HT1080 (cell line): ENCODE measurements at places on chromosomes 16 and 17.

GRCh38 chr17:20121359-20122253 is 112.4 kb downstream of the SPECC1 start:
- peak; percentile 68 for DNase-seq

DNA sequence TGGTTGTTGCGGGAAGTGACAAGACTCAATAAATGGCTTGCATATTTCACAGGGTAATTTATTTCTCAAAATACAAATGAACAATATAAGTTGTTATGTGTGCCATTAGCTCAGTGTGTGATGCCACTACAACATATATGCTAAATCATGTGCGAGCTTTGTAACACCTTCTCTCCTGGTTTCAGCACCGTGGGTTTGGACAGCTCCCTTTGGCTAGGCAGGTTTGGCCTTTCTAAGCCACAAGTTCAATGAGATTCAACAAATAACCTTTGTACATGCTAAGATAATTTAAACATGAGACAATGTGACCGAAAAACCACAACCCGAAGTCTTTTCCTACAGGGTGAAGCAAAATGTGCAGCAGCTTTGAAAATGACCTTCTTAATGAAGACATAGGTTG is 563.9 kb downstream of the TMEM114 start:
- peak; percentile 5 for DNase-seq

DNA sequence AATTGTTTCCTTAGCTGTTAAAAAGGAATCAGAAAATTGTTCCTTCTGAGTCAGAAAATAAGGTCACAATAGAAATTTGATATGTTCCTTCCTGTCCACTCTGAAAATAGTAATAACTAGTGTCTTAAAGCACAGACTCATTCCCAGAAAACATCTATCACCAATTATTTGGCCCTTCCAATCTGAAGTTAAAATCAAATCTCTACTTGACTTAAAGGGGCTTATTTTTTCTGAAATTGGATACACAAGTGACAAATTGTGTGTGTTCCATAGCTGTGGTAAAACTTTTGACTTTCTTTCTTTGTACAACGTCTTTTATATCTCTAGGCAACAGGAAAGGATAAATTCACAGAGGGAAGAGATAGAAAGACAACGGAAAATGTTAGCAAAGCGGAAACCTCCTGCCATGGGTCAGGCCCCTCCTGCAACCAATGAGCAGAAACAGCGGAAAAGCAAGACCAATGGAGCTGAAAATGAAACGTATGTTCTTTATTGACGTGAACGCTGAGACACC is 54.5 kb upstream of the MRC2 start:
- peak; percentile 43 for DNase-seq

GRCh38 chr17:30104575-30105339 is 11.9 kb upstream of the NSRP1 start:
- DNase-seq = peak; percentile 73

DNA sequence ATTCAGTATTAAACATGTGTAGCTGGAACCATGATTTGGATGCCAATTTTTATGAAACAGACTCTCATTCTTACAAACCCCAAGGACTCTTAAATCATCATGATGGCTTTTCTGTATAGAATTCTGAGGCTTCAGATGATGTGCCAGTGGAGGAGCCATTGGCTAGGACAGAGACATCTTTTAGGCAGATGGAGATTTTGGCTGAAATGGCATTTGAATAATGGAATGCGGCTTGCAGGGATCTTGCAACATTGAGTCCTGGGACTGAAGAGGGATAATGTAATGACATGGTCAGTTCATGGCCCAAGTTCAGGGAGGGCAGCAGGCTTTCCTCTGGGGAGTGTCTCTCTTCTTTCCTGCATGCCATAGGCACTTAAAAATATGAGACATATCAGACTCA is 172.4 kb downstream of the ABCA8 start:
- DNase-seq = no peak

GRCh38 chr17:70110443-70110880 is 35.4 kb downstream of the KCNJ16 start:
- DNase-seq = no peak

DNA sequence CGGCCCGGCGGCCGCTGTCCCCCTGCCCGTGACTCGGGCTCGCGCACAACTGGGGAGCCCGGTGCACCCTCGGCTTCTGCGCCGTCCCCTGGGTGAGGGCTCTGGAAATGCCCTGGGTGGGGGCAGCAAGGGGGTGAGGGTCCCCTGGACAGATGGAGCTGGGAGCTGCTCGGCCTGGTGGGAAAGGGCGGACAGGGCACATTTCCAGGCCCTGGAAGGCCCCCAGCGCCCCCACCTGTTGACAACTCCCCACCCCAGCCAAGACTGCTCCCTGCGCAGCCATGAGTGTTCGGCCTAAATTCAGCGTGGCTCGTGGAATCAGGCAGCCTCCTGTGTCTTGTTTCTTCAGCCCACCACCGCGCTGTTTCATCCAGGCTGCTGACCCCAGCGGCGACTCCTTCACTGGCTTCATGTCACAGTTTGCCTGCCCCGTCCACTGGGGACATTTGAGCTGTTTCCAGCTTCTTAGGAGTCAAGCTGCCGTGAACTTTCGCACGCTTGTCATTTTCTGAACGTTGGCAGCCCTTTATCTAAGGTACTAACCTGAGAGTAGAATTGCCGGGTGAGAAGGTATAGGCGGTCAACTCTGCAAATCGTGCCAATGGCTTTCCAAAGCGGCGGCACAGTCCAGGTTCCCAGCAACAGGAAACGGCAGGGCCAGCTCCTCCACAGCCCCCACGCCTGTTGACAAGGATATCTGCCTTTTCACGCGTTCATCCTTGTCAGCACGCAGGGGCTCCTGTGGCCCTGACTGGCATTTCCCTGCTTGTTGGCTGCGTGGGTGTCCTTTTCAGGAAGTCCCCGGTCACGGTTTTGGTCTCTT is 895 bp downstream of the UTS2R start:
- no peak for DNase-seq

GRCh38 chr16:88534638-88535190 is 35.5 kb upstream of the ZC3H18 start:
- DNase-seq = no peak

GRCh38 chr16:88725609-88726407 is 19.5 kb downstream of the CTU2 start:
- no peak for DNase-seq

DNA sequence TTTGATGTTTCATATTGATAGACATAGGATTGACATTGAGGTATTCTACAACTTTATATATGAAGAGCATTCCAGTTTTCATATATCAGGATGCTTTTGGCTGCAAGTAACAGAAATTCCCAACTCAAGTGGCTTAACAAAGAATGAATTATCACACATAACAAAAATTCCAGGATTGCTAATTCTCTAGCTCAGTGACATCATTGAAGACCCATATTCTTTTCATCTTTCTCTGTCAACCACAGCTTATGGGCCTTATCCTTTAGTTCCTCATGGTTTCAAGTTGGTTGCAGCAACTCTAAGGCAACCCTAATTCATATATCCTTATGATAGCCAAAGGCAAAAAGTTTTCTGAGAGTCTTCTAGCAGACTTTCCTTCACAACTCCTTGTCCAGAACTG is 91.5 kb upstream of the HAS3 start:
- no peak for DNase-seq

- no peak for DNase-seq
Observed at GRCh38 chr16:78072275-78072674, 27.2 kb upstream of the WWOX start.

DNA sequence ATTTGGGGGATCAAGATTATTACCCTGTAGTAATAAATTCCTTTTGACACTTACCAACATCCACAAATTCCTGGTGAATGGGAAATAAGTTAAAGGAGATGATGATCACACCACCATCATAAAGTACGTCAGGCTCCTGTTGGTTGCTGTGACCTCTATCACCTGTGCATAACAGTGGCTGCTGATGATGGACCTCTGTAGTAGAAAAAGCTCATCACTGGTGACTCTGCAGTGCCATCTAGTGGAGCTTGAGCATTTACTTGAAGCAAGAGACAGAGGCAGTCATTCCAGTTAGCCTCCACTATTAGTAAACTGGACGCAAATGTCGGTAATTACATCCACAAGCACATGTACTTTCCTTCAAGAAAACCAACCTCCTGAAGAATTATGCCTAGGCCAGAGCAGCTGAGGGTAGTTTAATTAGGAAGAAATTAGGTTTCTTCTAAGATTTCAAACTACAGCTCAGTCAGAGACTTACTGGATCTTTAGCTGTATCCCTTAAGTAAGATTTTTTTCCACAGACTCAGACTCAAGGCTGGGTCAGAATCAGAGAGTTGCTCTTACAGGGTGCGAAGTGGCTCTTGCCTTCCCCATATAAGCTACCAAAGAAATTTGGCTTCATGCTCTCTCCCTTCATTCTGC is 39.3 kb downstream of the CYB561 start:
- peak; percentile 84 for DNase-seq

- DNase-seq = no peak
Observed at GRCh38 chr16:68768771-68769170, 31.7 kb downstream of the CDH1 start.

- no peak for DNase-seq
Observed at GRCh38 chr17:80913928-80914821, 77.5 kb upstream of the CHMP6 start.

- DNase-seq = no peak
Observed at GRCh38 chr17:74599023-74599399, 6.9 kb upstream of the CD300LD start.

DNA sequence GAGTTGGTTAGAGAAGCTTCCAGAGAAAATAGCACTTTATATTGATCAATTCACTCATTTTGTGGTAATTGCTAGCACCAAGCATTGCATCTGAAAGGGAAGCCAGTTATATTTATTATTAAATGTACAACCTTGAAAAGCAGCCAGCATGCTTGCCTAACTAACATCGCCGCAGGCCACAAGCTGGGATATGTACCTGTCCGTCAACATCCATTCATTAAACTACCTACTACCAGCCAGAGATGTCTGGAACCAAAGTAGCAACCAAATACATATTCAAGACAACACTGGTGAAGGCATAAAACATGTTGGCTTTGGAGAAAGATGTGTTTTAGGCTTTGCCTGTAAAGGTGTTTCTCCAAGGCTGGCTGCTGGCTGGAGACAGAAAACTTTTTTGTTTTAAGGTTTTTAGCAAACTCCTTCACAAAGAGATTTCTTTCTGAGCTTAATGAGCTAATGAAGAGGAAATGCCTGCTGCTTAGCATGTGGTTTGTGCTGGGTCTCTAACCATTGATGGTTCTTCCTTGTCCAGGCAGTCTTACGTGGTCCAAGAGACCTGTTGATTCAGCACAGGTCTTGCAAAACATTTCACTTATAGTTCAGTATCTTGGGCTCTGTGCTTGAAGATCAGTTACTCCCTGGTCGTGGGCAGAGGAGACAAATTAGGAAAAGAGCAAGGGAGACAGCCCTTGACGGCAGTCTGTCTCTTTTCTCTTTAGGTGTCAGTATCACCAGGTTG is 3.1 kb downstream of the ITPRIPL2 start:
- no peak for DNase-seq

- peak; percentile 82 for DNase-seq
Observed at GRCh38 chr16:69397821-69398521, 12.2 kb upstream of the TERF2 start.

- no peak for DNase-seq
Observed at GRCh38 chr16:56860226-56861020, 4.6 kb upstream of the SLC12A3 start.

DNA sequence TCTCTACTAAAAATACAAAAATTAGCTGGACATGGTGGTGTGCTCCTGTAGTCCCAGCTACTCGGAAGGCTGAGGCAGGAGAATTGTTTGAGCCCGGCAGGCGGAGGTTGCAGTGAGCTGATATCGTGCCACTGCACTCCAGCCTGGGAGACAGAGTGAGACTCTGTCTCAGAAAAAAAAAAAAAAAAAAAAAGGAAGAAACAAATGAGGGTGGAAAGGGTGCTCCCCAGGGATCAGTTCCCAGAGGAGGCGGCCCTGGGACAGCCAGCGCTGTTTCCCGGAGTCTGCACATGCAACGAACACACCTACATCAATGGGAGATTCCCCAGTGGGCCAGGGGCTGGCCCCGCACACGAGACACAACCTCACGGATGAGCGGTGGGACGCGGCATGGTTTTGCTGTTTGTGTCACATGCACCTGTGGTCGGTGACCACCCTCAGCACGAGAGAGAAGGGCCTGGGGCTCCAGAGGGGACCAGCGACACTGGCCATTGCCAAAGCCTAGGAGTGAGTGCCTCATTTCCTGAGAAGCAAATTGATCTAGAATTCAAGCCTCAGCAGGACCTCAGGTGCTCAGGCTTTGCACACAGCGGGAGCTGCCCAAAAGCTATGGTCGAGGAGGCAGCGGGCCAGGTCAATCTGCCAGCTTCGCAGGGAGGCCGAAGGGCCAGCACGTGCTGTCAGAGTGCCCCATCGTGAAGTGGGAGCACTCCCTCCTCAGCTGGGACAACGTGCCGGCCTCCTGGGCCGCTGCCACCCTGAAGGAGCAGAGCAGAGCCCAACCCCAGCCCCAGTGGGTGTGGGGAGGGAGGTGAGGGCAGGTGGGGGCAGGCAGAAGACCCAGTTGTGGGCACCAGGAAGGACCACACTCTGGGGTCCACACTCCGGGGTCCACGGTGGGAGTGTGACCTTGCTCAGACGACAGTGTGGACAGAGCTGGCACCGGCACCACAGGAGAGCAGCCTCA is 13.8 kb upstream of the WDR45B start:
- no peak for DNase-seq

DNA sequence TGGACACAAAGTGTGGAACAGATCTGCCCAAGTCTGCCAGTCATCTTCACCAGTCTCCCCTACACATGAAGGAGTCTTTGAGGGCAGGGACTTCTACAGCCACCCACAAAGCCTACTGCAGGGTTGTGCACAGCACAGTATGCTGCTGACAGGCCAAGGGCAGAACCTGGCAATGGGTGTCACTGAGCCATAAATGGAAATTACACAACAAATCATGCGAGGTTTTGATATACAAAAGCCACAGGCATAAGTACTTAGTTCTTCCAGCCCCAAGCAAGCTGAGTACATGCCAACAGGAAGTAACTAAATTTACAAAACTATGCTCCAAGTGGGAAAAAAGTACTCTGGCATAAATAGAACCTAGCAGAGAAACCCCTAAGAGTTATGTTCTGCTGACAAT is 7.8 kb upstream of the PSMC3IP start:
- no peak for DNase-seq

GRCh38 chr17:59024916-59025315 is 81.8 kb downstream of the TRIM37 start:
- DNase-seq = no peak

- no peak for DNase-seq
Observed at GRCh38 chr17:68382582-68383085, 74.7 kb downstream of the WIPI1 start.
